ENCODE measurements at places on chromosomes 11 and 22.

DNA sequence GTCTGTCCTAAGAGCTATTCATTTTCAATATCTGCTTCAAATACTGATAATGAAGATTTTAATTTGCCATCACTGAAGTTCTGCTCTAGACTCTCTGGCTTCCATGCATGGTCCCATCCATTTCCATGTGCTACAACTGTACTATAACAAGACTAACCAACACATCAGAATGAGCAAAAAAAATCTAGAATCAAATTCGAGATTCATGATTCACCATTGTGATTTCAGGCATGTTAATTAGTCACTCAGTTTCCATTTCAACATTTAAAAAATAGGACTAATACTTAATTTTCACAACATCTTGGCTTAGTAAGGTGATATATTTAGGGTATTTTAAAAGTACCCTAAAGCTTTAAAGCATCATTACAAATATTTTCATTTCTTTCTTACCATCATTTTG lies 22.8 kb downstream of the PICALM start:
- no peak for DNase-seq

GRCh38 chr11:60098508-60098907 lies 10.0 kb downstream of the MS4A2 start:
- no peak for DNase-seq

GRCh38 chr11:132811649-132812048 lies 720.7 kb downstream of the OPCML start:
- DNase-seq = no peak

DNA sequence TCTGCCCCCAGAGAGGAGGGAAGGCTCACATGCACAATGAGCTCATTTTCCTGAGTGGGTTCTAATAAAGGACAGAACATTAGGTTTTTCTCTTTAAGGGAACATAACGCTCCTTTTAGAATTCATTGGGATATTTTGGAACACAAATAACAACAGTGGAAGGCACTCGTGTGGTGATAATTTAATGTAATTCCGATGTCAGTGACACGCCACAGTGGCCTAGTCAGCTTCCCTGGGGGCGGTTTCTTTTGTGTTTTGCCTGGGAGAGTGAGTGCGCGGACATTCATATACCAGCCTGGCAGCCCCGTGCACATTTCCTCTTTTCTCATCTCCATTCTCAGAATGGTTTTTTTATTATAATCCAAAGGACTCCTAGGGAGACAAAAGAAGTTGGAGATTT lies 41.1 kb downstream of the SEZ6L start:
- DNase-seq = no peak

- DNase-seq = no peak
Measured at GRCh38 chr11:128156486-128156885, 430.9 kb downstream of the ETS1 start.

- no peak for DNase-seq
Measured at GRCh38 chr11:106161775-106162634, 84.5 kb downstream of the AASDHPPT start.

DNA sequence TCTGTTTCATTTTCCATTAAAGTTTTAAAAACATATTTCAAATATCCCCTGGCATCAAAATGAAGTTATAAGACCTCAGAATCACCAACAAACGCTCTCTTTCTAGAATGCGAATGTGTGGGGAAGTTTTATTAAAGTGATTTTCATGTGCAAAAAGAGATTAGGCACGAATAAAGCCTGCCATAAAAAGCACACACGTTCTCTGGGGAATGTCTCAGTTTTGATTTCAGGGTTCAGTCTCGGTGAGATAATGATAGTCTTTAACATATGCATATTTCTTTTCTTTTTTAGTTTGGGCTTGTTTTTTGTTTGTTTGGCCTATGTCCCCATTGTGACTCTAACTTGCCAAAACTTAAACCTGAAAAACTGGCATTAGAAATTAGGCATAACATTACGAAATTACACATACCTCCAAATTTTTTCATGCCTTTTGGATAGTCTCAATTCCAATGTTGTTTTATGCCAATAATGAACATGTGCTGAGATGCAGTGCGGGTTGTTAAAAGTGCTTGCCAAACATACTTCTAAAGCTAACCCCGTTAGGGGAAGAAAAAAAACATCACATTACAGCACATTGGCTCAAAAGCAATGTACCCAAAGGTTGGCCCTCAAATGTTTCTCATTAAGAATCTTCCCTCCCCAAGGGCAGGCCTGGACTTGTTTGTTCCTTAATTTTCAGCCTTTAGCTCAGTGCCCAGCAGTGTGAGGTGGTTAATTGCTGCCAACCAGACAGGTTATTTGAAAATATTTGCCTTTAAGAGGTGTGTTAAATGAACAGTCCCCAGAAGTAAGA lies 33.2 kb upstream of the FBLN1 start:
- DNase-seq = peak; percentile 77

DNA sequence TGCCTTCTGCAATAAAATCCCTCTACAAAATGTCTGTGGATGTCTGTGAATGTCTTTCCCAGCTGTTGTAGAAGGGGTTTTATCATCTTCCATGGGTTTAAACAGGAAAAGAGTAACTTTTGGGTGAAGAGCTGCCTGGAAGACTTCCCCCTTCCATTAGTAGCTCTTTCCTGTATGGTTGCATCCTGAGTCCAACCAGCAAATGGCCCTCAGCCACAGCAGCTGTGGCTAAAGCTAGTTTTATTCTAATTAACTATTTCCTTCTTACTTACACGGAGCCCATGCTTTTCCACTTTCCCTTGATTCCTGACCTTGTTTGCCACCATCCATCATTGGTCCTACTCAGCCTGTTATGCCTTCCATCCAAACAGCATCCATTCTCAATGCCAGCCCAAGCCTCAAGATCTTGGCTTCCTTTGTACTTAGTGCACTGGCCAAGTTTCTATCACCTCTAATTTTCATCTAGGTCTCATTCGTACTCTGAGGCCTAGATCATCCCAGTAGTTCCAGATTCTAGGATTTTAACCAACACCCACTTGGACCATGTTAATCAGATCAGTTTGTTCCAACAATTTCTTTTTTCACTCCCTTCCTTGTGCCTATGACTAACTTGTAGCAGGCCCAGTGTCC lies 41.5 kb upstream of the CADM1 start:
- DNase-seq = no peak

DNA sequence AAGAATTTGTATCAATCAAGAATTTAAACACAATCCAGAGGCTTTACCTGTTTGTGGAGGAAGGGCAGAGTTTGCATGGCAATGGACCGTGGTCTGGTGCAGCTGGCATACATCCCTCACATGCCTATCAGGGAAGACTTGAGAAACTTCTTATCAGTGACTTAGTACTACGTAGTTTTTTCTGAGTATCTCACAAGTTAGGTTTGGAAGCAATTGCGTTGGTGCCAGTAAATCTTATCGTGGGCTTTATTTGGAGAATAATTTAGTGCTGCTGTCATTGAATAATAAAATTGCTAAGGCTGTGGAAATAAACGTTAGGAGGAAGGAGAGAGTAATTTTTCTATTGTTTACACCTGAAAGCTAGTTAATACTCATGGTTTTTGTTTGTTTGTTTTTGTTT lies 72.3 kb downstream of the PRMT3 start:
- DNase-seq = no peak

- DNase-seq = no peak
Measured at GRCh38 chr22:49239264-49240015, 588.2 kb downstream of the BRD1 start.

DNA sequence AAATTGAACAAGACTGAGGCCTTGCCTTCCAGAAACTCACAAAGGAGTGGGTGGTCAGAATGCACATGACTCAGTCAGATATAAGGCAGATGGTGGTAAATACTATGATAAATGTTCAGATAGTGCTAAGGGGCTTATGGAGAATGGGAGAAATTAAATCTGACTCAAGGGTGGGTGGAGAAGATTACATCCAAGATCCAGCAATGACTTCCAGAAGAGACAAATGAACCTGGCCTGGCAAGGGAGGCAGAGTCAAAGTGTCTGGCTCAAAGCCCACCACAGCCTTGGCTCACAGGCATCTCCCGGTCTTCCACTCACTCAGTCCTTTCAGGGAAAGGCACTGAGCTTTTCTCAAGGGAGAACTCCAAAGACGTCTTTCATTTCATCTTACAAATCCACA lies 6.1 kb upstream of the ZBTB16 start:
- DNase-seq = no peak

DNA sequence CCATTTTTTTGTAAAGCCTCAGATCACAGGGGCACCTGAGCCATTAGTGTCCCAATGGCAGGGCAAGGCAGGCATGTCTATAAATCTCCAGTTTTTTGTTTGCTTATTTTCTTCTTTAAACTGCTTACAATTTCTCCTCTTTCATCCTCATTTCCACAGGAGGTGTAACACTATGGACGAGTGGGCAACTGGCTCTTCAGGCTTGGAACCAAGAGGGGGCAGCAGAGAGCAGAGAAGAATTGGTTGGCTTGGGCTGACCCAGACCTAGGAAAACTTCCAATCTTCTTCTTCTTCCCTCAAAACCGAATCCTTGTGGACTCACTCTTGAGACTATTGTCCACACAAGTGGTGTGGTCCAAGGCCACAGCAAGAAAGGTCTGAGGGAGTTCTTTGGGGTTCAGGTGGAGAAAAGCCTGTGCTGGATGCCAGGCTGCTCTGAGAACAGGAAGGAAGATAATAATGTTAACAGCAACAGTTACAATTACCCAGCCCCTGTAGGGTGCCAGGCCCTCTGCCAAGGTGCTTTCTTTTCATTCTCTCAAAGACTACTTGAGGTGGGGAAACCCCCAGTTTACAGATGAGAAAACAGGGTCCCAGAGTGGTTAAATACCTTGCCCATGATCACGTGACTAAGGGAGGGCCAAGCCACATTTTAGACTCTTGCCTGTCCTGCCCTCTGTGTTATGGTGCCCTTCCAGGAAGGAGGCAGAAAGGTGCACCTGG lies 70.7 kb upstream of the E2F8 start:
- peak; percentile 51 for DNase-seq

Measured in fibroblast of skin of scalp (primary cell).